Activated CD8-positive, alpha-beta memory T cell treated with anti-CD3 and anti-CD28 coated beads, Interleukin-2, amount 50 U/mL, for 4 hours (primary cell): ENCODE measurements at places on chromosomes 3 and 15.
A peak's percentile ranks its signal among the peaks of the same experiment; 100 is the strongest.

- DNase-seq, result no peak
Observed at GRCh38 chr15:38809621-38810020, 245.0 kb upstream of the RASGRP1 start.

DNA sequence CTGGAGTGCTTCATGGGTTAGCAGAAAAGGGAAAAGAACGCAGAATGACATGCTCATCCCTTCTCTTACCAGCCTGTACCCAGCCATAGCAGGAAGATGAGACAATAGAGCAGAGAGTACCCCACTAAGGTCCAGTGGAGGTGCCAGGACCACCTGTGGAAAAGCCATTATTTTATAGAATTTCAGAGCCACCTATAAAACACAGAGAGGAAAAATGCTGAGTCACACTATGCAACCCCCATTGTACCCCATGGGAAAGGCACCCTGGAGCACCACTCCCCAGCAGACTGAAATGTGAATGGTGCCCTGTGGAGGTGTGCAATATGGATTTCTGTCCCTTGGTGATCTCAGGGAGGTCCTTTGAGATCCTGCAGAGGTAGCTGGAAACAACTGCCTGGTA lies 97.2 kb downstream of the HES1 start:
- DNase-seq, result no peak

DNA sequence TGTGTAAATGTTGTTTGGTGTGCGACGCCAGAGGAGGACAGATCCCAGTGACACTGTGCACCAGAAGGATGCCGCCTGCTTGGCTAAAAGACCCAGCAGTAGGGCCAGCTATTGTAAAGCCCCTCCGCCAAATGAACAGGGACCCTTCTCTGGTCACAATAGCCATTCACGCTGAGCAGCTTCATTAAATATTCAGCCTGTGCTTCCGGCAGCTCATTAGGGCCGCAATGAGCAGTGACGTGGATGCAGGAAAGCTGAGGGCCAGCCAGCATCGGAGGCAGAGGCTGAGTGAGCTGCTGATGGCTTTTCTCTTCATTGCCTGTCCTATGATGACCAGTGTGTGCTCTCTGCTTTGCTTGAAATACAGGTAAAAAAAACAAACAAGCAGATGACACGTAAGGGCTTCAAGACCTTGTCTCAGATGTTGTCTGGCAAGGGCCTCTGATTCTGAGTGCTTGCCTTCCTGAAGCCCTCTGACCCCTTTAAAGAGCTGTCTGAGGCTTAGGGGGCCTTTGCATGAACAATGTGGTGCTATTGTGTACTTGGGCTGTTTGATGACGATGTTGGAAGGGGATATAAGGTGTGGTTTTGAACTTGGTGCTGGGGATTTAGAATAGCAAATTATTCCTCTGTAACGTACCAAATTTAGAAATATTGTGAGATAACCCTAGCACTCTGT lies 130.4 kb downstream of the FEZF2 start:
- no peak for DNase-seq

GRCh38 chr15:48992545-48992944 lies 28.8 kb upstream of the SHC4 start:
- no peak for DNase-seq

DNA sequence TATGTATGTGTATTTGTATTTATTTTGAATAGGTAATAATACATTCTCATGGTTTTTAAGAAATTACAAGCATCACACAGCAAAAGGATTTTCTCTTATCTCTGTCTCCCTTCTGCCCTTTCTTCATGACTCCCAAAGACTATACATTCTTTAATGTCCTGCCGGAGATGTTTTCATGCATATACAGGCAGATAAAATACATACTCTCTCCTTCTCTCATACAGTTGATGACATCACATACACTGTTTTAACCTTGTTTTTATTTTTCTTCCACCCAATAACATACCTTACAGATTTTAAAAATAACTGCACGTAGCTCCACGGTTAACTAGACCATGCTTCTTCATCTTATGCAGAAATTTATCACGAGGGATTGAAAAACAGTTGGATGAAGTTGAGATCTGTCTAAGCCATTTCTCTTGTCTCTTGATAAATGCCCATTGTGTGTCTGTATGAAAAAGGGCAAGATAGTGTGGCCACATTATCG lies 249.8 kb downstream of the EDEM1 start:
- DNase-seq, result no peak

DNA sequence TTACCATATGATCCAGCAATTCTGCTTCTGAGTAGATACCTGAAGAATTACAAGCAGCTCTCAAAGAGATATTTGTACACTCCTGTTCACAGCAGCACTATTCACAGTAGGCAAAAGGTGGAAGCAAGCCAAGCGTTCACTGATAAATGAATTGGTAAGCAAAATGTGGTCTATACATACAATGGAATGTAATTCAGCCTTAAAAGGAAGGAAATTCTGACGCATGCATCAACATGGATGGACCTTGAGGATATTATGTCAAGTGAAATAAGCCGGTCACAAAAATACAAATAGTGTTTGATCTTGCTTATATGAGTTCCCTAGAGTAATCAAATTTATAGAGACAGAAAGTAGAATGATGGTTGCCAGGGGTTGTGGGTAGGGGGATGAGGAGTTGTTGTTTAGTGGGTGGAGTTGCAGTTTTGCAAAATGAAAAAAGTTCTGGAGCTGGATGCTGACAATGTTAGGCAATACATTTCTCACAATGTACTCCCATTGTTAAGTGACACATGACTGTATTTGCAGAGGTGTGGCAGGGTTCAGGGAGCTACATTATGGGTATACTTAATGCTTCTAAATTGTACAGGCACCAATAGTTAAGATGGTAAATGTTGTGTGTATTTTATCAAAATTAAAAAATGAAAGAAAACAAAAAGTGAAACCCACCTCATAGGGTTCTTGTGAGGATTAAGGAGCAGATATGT lies 26.7 kb downstream of the SLC6A1 start:
- DNase-seq, result no peak

GRCh38 chr3:170473358-170473757 lies 54.7 kb downstream of the CLDN11 start:
- no peak for DNase-seq

DNA sequence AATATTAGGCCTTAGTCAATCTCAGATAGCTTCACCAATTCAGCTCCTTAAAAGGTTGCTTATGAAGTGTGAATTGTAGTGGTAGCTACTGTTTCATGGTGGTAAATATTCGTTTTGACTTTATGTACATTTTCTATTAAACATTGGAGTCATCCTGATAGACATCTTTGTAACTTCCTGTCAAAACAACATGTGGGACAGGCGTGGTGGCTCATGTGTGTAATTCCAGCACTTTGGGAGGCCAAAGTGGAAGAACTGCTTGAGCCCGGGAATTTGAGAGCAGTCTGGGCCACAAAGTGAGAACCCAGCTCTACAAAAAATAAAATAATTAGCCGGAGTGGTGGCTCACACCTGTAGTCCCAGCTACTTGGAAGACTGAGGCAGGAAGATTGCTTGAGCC lies 2.0 kb upstream of the TRIM59 start:
- DNase-seq, result no peak

GRCh38 chr3:46897829-46898320 lies 20.4 kb downstream of the PTH1R start:
- DNase-seq, result no peak

GRCh38 chr3:67531181-67532101 lies 123.0 kb downstream of the SUCLG2 start:
- no peak for DNase-seq

DNA sequence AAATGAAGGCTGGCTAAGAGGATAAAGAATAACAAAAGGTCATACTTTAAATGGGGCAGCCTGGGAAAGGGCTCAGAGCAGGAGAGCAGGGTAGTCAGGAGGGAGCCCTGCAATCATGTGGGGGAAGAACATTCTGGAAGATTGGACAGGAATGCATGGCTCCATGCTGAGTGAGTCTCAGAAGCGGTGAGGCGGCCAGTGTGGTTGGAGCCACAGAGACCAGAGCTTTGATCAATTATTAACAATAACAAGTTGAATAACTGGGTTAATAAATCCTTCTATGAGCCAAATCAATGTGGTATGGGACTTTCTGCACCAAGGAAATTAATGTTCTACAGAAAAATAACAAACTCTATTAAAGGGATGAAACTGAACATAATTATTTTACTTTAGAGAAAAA lies 57.9 kb upstream of the DCUN1D1 start:
- DNase-seq, result no peak

GRCh38 chr3:14508966-14509795 lies 31.0 kb downstream of the GRIP2 start:
- peak; percentile 73 for DNase-seq

DNA sequence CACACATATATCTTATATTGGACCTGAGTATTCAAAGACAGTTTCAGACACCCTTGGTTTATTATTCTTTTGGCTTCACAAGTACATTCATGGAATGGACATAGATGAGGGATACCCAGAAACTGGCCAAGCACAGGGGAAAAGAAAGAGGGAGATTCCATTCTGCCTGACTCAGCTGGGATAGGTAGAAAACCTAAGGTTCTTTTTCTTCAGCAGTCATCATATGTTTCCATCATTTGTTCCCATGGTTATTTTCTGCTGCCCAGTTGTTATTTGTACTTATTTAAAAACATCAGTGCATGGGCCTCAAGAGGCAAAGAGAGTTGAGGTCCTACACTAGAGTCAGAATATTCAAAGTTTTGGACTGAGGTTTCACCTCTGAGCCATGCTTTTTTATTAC lies 91.8 kb downstream of the FILIP1L start:
- no peak for DNase-seq

DNA sequence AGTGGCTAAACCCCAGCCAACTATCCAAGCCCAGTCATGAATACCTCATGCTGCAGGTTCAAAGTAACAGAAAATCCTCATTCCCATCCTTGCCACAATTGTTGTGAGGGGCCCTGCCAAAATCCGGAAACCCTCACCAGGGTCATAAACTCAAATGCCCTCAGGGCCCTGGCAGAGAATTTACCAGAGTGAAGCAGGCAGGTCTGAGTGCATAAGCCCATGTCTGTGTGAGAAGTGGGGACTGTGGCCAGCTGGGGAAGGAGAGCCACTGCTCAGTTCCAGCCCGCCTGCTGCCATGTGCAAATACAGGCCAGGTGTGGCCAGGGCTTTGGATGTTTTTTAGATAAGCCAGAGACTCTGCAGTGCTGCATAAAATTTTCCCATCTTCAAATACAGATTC lies 7.0 kb downstream of the CEP152 start:
- no peak for DNase-seq

DNA sequence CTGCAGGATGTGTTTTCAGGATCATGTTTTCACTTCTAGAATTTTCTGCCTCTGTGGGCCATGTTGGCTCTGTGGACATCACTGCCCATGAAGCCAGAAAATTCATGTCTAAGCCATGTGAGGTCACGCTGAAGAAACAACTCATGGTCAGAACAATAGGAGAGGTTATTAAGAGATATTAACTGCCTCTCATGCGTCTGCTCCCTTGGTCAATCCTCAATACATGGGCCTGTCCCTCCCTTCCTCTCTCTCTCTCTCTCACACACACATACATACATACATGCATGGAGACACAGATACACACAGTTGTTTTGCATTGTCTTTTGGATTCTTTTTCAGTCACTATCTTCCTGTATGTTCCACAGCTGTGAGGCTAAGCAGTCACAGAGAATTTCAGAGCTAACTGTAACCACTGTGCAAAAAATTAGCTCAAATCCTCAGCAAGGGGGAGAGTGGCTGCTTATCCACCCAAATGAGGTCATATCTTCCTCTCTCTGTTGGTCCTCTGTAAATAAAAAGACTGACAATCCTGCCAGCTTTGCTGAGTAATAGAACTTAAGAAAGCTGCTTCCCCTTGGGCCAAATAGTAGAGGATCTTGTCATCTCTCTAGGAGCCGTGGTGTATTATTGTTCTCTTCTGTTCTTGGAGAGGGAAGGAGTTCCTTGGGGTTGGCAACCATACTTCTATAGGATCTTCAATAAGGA lies 45.6 kb downstream of the LRTM1 start:
- no peak for DNase-seq

DNA sequence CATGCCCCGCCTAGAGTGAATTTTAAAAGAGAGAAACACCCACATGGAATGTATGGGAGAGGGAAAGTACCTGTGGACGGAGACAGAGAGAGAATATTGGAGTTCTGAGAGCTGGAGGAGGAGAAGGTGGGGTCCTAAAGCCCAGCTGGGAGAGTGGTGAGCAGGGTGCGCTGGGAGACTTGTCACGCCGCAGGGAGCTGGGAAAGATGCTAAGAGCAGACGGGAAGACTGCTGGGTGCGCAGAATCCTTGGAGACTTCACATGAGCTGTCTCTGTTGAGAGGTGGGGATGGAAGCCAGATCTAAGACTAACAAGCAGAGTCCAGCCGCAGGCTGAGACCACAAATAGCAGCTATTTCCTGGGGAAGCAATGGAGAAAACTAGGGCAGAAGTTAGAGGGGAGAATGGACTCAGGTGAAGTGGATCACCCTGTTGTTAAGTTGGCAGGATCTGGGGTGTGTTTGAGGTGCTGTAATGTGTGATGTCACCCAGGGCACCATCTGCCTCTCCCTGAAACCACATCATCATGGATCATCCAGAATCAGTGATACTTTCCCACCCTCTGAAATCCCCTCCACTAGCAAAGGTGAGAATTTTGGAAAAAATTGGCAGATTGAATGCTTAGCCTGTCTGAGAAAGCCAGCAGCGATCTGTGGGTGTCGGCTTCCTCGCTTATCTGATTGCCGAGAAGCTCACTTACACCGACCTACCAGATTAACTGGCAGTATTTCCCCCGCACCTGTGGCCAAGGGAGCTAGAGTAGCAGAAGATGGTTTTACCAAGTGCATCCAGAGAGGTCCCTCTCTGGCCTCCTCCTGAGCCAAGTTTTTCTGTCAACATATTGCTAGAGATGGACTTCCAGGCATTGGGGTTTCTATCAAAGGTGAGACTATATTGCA lies 174.8 kb upstream of the BHLHE40 start:
- no peak for DNase-seq

DNA sequence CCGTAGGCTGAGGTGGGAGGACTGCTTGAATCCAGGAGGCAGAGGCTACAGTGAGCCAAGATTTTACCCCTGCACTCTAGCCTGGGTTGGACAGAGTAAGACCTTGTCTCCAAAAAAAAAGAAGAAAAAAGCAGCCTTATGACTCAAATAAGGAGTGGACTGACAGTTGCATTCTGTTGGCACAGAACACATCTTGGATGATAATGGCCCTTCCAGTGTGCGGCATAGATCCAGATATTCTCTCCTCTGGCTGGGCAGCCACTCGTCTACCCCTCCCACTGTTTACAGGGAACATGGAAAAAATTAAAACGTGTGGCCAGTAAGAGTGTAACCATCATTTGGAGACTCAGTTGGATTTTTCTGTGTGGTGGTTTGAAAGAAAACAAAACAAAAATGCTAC lies 118.6 kb upstream of the RNF7 start:
- DNase-seq, result no peak

GRCh38 chr3:185659942-185660921 lies 74.1 kb downstream of the SENP2 start:
- DNase-seq, result peak; percentile 49
